ENCODE measurements at places on chromosomes 7 and 10.

DNA sequence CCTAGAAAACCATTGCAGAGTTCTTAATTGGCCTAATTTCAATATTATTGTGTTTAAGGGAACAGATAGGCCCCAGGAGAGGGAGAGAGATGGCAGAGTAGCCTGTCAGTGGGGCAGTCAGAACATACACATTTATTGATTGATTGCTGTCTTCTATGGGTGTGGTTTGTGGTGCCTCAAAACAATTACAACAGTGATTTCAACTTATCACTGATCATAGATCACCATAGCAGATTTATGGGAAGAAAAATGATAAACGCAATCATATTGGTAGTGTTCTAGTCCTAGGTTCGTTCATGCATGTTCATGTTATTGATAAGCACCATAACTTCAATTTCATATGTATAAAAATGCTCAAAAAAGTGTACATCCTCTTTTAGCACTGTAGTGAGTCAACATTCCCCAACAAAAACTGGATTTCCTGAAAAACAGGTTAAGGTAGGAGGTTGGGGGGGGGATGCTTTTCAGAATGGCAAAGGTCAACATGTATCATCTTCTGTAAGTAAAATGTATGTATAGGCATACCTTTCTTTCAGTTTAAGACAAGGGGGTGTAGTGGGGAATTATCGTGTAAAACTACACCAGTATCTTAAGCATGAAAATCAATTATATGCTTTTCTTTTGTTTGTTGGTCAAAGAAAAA, 1.1 kb upstream of the TNKS2 start:
- DNase-seq = no peak

GRCh38 chr10:5565671-5566581, 41.2 kb downstream of the CALML3 start:
- DNase-seq = no peak

DNA sequence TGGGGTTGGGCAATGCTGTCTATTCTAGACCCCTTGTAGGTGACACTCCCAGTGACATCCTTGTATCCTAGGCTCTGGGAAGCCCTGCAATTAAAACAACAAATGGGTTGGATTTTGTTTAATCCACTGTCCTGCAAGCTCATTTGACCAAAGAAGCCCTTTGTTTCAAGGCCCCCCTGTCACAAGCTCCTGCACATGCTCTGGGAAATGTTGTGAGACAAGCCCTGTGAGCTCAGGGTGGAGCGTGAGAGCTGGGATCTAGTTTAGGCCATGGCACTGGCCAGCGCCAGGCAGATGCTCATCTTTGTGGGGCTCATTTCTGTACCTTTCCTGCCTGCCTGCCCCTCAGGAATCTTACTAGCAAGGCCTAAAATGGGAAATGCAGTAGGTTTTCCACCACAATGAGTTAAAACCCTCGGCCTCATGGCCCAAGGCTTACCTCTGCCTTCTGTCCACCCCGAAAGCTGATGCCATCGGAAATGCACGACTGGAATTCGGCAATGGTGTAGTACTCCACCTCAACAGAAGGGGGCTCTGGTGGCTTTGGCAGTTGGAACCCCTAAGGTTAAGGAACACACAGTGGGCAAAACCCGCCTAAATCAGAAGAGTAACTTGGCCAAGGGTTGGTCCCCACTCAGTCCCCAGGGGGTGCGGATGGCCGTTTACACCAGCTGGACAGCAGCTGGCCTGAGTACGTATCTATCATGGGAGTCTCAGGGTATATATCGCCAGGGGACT, 112.0 kb downstream of the NEURL1 start:
- no peak for DNase-seq

DNA sequence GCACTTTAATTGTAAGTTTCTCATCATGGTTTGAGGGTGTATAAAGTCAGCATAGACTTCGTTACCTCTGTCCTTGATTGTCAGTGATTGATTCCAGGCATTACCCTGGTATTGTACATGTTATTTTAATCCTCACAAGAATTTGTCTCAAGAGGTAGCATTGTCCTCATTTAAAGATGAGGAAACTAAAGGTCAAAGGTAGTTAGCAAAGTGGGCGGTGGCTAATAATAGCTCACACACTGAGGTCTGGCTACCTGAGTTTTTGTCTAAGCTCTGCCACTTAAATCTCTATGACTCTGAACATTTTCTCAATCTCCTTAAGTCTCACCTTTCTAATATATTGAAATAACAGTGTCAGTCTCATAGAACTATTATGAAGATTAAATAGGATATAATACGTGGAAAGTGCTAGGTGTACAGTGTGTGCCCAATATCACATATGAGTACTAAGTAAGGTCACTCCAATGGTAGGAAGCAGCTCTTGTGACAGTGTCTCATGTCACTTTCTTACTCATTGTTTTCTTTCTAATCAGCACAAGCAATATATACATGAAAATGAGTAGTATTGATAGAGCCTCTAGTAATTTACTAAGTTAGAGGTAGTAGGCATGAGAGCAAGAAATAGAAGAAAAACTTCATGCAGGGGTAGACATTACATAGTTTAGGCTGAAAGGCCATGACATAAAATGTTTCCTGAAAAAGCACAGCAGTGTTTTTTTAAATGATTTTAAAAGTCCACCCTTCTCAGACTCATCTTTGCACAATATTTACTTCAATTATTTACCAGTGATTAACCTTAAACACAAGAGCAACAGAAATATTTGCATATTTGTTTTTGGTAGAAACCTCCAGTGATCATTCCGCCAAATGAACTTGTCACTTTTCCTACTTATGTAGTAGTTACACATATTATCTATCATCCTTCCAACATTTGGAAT, 21.0 kb downstream of the AHR start:
- no peak for DNase-seq

DNA sequence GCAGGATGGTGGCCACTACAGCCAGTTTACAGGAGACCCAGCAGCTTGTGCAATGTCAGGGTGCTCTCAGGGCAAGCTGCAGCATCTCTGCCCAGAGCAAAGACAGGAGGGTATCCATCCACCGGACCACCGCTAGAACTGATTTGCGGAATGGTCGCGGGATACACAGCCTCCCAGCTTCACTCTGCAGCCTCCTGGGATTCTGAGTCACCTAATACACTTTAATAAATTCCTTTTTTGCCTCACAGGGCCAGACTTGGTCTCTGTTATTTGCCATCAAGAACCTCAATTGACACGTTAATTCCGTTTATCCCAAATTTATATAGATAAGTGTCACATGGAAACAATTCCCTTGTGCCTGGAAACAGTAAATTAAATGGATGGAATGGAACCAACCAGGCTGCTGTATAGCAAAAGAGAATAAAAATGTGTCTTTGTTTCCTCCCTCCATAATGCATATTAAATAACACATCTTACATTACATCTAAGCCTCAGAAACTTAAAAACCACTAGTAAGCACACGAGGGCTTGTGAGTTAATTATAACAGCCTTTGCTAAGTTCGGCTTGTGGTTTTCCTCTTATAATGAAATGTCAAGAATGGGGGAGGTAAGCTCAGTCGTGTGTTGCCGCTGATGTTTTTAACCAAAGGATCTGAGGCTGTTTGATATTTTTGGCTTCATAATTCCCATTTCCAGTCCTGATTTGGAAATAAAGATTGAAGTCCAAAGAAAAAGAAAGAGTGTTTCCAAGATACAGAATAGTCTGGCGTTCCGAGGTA, 52.1 kb downstream of the ADRB1 start:
- DNase-seq = no peak

- DNase-seq = peak; percentile 20
These were observed 89.1 kb upstream of the SP4 start for GRCh38 chr7:21338728-21339164.

DNA sequence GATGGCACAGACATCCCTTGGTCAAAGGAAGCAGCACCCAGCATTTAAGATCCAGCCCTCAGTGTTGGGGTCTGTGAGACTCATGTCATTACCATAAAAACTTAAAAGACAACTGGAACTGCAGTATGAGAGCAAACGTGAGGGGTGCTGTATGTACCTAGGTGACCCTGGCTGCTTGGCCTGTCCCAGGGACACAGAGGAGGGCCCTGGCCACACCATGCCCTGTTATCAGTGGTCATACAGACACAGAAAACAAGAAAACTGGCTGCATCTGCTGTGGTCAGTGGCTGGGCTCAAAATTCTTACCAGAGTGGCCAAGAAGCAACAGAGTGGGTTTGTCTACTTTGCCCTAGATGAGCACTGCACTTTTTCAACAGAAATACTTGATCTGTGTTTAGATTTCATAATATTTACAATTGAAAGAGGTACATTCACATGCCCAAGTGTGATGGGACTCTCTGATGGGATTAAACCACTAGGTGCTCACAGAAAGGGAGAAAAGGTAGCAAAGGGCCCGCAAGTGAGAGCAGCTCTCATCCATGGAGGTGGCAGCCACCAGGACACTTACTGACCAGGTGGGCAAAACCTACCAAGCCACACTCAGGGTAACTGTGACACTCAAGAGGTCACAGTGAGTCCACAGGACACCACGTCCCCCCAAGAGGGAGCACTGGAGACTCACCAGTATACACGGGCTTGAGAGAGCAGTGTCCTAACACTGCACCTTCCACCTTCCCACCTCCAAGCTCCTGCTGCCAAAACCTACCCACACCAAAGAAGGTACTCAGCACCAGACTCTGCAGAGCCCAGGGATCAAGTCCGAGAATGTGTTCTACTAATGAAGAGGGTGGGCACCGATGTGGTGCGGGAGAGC, 68.1 kb upstream of the CAMK2B start:
- DNase-seq = no peak

GRCh38 chr7:323410-323809, 33.4 kb downstream of the FOXL3 start:
- DNase-seq = no peak

- no peak for DNase-seq
These were observed 286.0 kb downstream of the TWIST1 start for GRCh38 chr7:18831419-18831818.

DNA sequence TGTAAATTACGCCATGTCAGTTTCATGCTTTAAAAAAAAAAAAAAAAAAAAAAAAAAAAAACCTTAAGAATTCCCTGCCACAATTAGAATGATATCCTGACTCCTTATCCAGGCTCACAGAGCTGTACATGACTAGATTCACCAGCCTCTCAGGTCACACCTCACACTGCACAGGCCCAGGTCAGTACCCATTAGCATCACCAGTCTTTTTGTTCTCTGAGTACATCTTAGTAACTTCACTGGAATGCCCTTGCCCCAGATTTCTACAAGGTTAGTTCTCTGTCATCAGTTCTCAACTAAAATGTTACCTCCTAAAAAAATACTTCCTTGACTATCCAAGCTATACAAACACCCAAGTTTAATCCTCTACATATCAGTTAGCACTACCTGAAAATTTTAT, 211.0 kb downstream of the LRRN3 start:
- no peak for DNase-seq

GRCh38 chr7:143901332-143901667, 676 bp downstream of the TCAF1 start:
- DNase-seq = no peak

DNA sequence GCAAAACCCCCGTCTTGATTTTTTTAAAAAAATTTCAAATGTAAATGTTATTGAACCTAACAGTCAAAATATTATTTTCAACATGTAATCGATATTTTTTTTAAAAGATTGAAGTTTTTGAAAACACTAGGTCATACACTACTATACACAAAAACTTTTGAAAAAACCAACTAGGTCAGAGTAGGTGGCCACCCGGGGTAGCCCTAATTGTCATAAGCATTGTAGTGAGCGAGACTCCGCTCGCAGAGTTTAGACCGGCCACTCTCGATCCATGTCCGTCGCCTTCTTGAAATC, 417 bp downstream of the RFC2 start:
- no peak for DNase-seq

Data from CD4-positive, alpha-beta T cell treated with Interferon gamma for 1 hour (primary cell).